ENCODE measurements at places on chromosomes 2 and 18.

DNA sequence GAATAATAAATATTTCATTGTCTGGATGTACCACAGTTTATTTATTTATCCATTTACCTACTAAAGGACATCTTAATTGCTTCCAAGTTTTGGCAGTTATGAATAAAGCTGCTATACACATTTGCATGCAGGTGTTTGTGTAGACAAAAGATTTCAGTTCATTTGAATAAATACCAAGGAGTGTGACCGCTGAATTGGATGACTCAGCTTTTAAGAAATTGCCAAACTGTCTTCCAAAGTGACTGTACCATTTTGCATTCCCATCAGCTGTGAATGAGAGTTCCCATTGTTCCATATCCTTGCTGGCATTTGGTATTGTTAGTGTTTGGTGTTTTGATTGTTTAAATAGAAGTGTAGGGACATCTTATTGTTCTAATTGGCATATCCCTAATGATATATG, 36.2 kb upstream of the FMNL2 start:
- peak; percentile 37 for DNase-seq

GRCh38 chr2:106339609-106340008, 128.6 kb downstream of the RGPD3 start:
- no peak for DNase-seq

DNA sequence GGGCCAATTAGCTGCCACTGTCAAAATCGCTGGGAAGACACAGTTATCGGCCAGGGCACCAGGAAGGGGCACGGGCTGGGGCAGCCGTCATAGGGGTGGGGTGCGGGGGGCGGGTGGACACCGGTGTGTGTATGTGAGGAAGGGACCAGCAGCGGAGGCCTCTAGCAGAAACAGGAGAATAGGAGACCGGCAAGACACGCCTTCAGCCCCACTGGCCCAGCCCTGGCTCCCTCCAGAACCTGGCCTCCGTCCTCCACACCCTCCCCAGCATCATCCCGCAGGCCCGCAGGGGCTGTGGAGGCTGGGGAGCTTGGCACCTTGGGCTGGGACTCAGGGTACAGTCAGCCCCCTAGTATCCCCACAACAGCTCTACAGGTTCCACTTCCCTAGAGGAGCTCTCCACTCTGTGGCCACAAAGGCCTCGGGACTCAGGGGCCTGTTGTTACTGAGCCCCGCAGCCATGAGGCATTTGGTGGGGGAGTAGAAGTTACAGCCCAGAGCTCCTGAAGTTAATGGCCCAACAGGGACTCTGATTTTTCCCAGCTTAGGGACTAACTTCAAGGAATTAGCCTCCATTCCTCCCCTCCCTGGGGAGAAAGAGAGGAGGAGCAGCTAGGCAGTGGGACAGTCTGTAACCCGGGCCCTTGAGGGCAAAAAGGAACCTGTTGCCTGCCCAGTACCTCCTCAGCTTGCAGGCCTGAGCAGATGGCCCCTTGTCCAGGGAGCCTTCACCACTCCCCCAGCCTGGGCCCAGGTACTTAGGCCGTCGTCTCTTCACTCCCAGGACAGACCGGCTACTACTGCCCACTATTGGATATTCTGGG, 19.9 kb downstream of the SH2D6 start:
- no peak for DNase-seq

- no peak for DNase-seq
Measured at GRCh38 chr18:498931-499775, 1.3 kb downstream of the COLEC12 start.

- DNase-seq, result no peak
Measured at GRCh38 chr18:70036771-70037347, 89.2 kb upstream of the CD226 start.

- DNase-seq, result no peak
Measured at GRCh38 chr18:46321955-46322354, 217.8 kb downstream of the HAUS1 start.

DNA sequence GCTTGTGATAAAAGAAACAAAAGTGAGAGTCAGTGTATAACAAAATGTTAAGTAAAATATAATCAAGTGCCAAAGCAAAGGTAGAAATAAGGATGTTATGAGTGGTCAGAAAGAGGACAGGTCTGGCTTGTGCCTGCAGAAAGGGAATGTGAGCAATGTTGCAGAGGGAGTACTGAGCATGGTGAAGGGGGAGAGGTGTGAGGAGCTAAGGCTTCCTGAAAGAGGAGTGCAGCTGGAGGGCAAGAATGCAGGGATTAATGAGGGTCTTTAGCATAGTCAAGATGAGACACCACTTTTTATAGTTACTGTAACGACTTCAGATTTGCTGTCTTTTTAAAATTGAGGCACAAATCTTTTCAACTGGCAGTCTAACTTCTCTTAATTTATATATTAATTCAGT, 22.0 kb upstream of the FIGN start:
- DNase-seq, result no peak

- DNase-seq, result no peak
Measured at GRCh38 chr2:128982001-128982400, 663.3 kb upstream of the HS6ST1 start.

DNA sequence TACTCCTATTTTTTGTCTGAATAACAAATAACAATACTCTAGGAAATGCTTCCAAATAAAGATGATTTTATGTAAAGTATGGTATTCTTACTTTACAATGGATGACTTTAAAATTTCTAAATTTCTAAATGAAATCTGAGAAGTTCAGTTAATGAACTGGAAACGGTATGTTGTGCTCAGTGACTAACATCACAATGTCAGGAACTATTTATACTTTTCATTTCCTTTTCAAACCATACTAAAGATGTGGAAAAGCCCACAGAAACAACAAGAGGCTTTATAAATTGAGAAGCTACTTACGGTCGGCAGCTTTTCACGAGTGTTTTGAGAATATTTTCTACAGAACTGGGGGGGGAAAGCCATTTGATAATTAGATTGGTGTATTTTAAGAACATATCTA, 31.1 kb downstream of the PSME4 start:
- DNase-seq, result peak; percentile 64

GRCh38 chr18:49510393-49511115, 23.5 kb upstream of the C18orf32 start:
- DNase-seq, result peak; percentile 72

DNA sequence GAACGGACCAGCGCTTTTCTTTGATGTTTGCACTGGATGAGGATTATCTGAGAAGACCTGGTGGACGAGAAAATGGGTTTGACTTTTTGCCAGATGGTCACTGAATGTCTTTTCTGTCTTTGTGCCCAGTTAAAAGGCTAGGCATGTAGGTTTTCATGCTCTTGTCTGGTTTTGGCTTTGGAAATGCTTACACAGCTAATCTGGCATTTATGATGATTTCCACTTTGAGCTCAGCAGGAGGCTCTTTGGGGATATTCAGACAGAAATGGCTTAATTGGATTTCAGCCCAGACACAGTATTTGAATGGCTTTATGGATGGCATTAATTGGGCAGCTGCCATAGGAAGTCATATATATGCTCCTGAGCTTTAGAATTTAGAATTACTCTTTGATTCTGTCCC, 59.6 kb downstream of the NCK2 start:
- DNase-seq, result no peak

DNA sequence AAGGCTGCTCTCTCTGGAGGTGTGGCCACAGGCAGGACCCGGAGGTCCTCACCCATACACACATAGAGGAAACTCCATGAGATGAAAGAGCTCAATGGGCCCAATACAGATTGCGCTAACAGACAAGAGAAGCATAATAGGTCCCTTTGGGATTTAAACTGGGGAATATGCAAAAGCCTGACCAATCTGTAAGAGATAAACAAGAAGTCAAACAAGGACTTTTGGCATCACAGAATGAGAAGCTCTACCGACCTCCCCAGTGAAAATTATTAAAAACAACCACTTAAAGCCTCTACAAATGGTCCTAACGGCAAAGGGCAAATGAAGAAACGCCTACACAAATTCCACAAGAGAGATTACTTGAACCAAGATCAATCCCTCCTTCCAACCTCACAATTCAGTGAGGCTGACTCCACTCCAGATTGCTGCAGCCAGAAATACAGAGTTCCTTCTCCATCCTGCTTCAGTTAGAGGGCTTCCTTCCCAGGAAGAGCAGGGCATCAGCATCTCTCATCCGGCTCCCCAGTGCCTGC, 10.8 kb downstream of the IWS1 start:
- DNase-seq, result no peak

DNA sequence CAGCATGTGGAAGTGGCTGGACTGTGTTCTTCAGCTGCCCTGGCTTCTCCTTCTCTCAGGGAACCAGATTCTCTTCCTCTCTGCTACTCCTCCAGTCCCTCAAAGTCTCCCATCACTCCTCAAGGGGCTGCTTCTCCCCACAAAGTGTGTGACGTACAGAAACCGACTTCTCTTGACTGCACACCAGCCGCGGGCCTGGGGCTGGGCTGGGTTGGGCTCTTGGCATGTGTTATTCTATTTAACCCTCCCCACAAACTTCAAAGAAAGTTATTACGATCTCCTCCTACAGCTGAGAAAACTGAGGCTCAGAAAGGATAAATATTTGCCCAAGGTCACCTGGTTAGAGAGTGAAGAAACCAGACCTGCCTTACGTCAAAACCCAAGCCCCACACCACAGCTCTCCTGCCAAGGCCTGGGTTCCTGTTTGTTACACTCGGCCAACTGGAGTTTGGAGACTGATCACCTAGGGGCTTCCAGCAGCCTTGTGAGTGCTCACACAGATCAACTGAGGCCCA, 269.0 kb downstream of the TFCP2L1 start:
- DNase-seq, result no peak

- DNase-seq, result no peak
Measured at GRCh38 chr2:85490861-85491755, 47.9 kb upstream of the MAT2A start.

GRCh38 chr18:25915907-25916306, 174.5 kb downstream of the SS18 start:
- DNase-seq, result no peak

- peak; percentile 59 for DNase-seq
Measured at GRCh38 chr2:103161456-103162289, 399.8 kb downstream of the TMEM182 start.

GRCh38 chr2:75464348-75464946, 96.3 kb downstream of the EVA1A start:
- DNase-seq, result peak; percentile 69

GRCh38 chr2:33451825-33452224, 24.6 kb upstream of the RASGRP3 start:
- no peak for DNase-seq

- DNase-seq, result no peak
Measured at GRCh38 chr2:197204519-197205250, 105.9 kb downstream of the ANKRD44 start.

DNA sequence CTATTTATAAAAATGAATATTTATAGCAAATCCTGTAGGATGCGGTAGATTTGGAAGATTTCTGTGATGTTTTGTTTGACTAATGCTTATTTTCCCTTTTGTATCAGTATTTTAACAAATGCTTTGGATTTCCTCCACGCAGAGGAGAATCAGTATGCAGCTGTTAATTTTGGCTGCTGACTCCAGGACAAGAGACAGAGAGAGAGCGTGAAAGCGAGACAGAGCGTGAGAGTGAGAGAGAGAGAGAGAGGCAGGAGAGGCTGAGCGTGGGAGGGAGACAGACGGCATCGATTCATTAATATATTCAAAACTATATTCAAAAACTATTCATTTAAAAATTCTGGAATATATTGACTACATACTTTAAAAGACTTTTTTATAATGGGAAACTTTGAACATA, 62.5 kb downstream of the RRM2 start:
- DNase-seq, result no peak
